Sigmoid colon (tissue), 7 donors: ENCODE measurements at places on chromosomes 6 and 20.

- no peak for DNase-seq
These were observed 14.2 kb upstream of the FAM162B start for GRCh38 chr6:116779573-116780164.

DNA sequence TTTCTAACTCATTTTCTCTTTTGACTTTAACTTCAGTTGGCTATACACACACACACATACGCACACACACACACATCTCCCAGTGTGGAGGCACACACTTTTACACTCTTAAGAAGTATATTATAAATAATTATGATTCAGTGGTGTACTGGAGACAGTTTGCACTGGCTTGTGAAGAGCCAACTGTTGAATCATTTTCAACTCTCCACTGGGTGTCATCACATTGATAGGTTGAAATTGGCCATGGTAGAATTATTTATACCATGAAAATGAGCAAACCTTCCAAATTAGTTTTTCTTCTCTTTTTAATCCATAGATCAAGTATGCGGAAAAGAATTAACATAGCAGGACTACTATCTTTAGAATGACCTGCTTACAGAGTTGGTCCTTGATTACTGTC, 407.1 kb downstream of the BMP2 start:
- no peak for DNase-seq

DNA sequence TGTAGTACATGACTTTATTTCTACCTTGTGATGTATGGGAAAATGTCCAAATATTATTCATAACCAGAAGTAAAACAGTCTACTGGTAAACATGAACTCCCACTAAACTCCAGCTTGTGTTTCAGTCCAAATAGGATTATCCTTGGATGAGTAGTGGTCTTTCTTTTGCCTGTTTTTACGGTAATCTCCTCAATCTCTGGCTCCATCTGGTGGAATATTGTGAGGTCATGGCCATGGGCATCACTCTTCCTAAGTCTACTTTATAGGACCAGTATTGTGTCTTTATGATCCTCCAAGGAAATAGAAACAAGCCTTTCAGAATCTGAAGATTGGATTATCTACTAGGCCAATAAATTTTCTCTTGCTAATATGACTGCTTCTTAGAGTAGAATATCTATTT, 505.0 kb downstream of the BMP2 start:
- DNase-seq: no peak

DNA sequence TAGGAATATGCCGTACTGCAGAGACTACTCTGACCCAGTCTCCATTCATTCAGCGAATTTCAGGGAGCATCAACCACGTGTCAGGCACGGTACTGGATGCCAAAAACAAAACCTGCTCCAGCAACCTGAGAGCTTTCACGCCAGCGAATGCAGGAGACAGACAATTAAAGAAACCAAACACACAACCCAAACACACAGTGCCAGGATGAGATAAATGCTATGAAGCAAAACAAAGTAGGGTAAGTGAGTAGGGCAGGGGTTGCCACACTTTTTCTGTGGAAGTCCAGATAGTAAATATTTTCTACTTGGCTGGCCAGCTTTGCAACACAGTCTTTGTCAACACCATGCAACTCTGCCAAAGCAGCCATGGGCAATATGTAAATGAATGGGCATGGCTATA, 10.0 kb downstream of the MOCS1 start:
- DNase-seq: no peak

DNA sequence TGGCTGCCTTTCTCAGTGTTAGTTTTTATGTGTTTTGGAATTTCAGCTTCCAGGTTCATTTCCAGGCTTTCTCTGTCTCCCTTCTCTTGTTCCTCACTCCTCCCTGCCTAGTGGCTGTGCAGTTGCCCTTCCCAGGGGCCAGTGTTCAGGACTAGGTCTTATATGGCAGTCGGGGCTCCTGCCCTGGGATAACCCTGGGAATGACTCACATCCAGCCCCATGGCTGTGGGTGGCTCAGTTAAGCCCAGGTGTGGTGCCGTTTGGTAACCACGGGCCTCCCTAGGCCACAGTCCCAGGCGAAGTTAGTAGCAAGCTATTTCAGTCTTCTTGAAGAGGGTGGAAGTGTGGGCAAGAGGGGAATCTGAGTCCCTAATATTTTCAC, 57.4 kb upstream of the DDR1 start:
- no peak for DNase-seq

GRCh38 chr20:21656308-21657067, 49.0 kb upstream of the PAX1 start:
- no peak for DNase-seq

DNA sequence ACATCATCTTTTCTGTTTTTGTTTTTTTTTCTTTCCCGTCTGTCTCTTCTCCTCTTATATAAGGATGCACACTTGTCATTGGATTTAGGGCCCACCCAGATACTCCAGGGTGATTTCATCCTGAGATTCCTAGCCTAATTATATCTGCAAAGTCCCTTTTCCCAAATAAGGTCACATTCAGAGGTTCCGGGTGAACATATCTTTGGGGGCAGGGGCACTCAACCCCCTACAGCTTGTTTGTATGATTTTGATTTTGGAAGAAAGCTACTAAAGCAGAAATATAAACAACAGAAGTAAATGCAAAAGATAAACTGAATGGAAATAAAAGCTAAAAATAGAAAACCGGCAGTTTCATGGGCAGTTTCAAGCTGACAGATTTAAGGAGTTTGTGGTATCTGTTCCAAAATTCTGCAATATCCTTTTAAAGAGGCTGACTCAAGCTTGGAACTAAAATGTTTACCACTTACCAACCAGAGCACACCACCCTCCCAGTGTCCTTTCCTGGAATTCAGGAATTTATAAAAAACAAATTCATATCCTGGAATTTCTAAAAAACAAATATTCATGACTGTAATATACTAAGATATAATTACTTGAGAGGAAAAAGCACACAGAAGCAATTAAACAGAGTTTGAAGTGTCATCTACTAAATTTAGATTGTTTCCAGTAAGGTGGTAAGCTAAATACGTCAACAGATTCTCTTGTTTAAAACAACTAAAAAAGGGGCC, 100.0 kb upstream of the CARMIL1 start:
- DNase-seq: no peak

- DNase-seq: no peak
These were observed 249.1 kb downstream of the TBC1D7 start for GRCh38 chr6:13079096-13079723.

DNA sequence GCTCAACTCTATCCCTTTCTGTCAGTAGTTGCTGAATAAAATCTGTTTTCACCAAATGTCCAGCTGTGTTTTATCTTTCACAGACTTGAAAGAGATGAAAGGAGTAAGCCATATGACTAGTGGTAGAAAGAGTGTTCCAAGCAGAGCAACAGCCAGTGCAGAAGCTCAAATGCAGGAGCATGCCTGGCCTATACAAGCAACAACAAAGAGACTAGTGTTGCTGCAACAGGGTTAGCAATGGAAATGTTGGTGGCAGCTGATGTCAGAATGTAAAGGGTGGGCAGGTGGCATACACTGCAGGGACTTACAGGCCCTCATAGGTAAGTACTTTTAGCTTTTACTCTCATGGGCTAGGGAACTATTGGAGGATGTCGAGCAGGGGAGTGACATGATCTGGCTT, 5.2 kb upstream of the HINT3 start:
- no peak for DNase-seq

DNA sequence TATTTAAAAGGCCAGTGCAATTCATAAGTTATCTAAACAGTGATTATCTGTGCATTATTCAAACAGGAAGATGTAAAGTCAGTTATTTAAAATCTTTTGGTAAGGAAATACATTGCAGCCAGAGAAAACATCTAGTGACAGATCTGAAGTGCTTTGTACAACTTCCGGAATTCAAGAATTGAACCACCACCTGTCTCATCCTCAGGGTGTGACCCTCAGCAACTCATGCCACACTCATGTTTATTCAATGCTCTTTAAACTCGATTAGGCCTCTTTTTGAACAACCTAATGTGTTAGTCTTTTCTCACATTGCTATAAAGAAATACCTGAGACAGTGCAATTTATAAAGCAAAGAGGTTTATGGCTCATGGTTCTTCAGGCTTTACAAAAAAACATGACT, 62.6 kb upstream of the GGTLC1 start:
- DNase-seq: no peak

DNA sequence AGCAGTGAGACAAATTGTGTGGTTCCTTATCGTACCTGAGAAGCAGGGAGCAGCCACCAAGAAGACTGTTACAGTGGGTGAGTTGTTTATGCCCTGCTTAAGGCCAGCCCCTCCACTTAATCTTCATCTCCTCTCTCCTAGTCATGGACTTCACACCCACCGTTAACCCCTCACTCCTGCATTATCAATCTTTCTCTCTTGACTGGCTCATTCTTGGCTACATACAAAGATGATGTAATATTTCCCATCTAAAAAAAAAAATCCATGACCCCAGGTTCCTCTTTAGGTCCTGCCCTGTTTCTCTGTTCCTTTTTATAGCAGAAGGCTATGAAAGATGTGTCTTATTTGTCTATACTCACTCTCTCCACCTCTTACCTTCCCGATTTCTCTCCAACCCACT, 72.4 kb downstream of the SHLD1 start:
- no peak for DNase-seq

DNA sequence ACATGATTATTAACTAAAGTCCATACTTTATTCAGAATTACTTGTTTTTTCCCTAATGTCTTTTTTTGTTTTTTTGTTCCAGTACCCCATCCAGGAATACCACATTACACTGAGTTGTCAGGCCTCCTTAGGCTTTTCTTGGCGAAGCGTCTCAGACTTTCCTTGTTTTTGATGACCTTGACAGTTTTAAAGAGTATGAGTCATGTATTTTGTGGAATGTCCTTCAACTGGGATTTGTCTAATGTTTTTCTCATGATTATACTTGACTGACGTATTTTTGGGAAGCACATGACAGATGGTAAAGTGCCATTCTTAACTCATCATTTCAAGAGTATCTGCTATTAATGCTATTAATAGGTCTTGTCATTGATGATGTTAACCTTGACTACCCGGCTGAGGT, 23.6 kb downstream of the ENPP1 start:
- no peak for DNase-seq

DNA sequence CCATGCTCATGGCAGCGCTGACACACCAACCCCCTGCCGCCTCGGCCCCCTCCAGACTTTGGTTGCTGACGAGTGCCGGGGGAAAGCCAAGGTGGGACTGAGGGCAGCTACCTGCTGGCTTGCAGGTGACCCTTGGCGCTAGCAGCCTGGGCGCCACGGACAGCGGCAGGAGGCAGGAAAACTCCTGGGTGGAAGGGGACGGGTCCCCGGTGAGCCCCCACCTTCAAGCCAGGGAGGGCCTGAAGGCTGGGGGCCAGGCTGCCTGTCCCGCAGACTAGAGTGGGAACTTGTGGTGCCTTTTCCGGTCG, 226.7 kb downstream of the OTOR start:
- no peak for DNase-seq

DNA sequence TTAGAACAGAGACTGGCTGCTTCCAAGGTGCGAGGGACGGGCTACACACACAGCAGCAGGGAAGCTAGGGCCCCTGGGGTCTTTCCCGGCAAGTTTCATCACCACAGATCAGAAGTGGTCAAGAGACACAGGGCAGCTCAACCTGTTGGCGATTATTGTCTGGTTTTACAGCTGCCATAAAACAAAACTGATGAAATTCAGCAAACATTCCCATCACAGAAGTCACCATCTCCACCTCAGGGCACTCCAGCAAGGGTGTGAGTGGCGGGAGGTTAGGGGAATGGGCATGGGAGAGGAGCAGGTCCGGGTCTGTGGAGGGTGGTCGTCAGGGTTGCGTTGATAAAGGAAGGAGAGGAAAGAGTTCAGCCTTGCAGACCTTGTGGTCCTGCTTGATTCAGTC, 91.0 kb downstream of the PXDC1 start:
- DNase-seq: no peak

DNA sequence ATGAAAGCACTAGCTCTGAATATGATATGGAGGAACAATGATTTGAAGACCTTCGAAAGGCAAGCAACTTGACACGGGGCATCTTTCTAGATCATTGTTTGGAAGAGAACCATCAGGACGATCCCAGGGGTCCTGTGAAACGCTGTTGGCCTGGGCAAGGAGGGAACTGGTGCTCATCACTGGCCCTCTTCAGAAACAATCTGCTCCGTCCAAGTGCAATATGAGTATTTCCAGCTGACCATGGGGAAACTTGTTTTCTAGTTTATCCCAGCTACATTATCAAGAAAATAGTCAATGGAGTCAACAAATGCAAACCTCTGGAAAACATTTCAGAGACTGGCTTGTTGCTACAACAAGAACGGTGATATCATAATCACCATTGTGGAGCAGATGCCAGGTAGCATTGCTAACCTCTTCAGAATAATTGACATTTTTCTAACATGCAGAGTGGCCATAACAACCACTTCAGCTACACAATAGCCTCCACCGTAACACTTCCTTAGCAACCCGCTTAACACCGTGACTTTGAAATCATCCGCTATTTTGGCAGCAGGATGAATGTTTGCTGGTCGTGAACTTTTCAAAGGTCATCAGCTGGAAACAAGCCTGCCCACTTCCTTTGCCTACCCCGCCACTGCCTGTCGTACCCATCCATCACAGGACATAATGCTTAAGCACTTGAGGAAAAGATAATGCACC, 112.0 kb upstream of the PDE10A start:
- no peak for DNase-seq

DNA sequence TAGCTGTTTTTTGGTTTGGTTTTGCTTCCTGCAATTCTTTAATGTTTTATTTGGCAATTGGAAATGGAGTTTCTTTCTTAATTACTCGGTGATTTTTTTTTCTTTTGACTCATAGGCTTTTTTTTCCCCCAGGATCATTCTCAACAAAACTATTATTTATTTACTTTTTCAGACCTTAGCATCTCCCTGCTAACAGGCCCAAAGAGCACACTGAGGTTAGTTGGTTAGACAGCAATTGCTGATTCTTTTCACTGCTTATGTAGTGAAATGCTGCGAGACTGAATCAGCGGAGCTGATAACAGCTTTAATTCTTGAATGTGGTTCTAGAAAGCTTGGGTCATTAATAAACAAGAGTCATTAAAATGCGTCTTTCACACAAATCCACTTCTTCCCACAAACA, 79.1 kb upstream of the ZFP64 start:
- DNase-seq: no peak

- peak; percentile 26 for DNase-seq
These were observed 83.3 kb upstream of the BHLHE23 start for GRCh38 chr20:63090052-63090451.

DNA sequence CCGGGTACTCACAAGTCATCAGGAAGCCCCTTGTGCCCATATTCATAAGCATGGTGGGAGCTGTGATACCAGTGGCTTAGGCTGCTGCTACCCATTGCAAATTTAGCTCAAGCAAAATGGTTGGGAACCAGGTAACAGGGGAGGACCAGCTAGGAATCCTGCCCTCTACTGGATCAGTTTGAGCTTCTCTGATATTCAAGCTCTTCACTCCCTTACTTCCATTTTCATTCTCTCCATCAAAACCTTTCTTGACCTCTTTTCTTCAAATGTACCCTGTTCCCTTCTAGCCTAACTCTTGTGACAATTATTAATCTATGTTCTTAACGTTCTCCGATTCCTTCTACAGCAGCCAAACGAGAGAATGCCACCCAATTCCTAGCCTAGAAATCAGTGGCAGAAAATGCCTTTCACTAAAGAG, 9.7 kb downstream of the NOL7 start:
- DNase-seq: no peak
